ENCODE measurements at places on chromosomes 11 and 22. TPM values are rescaled to one million over a fixed set of nuclear protein-coding genes. Genes with fewer than 3 reads are reported as not detected.

- H3K4me3 ChIP-seq, result no peak overlapping the region
- no peak overlapping the region for H3K27ac ChIP-seq
- H3K36me3 ChIP-seq, result no peaks in the 10 kb centered on the region
- H3K27me3 ChIP-seq, result no peaks in the 10 kb centered on the region
- no peaks in the 10 kb centered on the region for H3K4me1 ChIP-seq
- no peak for DNase-seq
These were observed 579.4 kb downstream of the JRKL start for GRCh38 chr11:96969251-96969650.

GRCh38 chr11:67628710-67629385, 889 bp downstream of the NUDT8 start:
- H3K27me3 ChIP-seq, result no peaks in the 10 kb centered on the region
- H3K4me1 ChIP-seq, result peaks cover 9% of the 10 kb centered on the region
- no peak overlapping the region for H3K27ac ChIP-seq
- DNase-seq, result no peak

- H3K4me1 ChIP-seq, result peaks cover 14% of the 10 kb centered on the region
- H3K27me3 ChIP-seq, result no peaks in the 10 kb centered on the region
- no peak overlapping the region for H3K27ac ChIP-seq
- DNase-seq, result no peak
- H3K4me3 ChIP-seq, result no peak overlapping the region
These were observed 41.9 kb downstream of the MORC2 start for GRCh38 chr22:30926706-30927105.

- H3K36me3 ChIP-seq, result no peaks in the 10 kb centered on the region
- H3K27me3 ChIP-seq, result no peaks in the 10 kb centered on the region
- no peak for DNase-seq
- H3K4me3 ChIP-seq, result peak overlapping the region; percentile 83
- peaks cover 56% of the 10 kb centered on the region for H3K4me1 ChIP-seq
- peak overlapping the region; percentile 92 for H3K27ac ChIP-seq
These were observed 4.0 kb downstream of the STIM1 start for GRCh38 chr11:3859373-3859881.

DNA sequence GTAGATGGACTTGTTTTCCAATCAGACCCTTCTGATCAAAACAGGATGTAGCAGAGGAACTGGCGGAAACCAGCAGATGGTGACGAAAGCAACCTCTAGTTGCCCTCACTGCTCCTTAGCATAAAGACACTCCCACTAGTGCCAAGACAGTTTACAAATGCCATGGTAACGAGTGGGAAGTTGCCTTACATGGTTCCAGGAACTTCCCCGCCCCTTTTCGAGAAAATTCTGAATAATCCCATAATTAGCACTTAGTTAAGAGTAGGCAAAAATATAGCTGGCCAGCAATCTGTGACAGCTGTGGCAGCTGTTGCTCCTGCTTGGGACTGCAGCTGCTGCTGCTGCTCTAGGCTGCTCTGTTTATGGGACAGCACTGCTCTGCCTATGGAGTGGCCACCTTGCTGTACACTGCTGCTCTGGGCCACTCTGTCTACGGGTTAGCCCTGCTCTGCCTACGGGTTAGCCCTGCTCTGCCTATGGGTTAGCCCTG, 33.4 kb upstream of the SORL1 start:
- no peaks in the 10 kb centered on the region for H3K36me3 ChIP-seq
- H3K4me1 ChIP-seq, result peaks cover 36% of the 10 kb centered on the region
- H3K27me3 ChIP-seq, result no peaks in the 10 kb centered on the region
- DNase-seq, result peak; percentile 79
- H3K27ac ChIP-seq, result peak overlapping the region; percentile 48

DNA sequence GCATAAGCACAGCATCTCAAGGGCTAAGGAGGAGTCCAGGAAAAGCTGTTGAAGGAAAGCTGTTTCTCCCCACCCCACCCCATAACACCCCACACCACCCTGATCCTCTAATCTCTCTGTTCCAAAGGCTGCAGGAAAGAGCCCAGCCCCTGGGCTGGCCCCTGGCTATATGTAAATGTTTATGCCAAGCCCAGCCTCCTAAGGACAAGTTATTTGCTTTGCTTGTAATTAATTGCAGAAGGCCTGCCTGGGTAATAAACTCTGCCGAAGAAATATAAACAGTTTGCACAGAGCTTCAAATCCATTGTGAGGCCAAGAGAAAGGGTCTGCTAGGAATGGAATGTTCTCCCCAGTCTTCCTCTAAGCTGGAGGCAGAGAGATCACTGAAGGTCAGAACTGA, 21.2 kb downstream of the ARRB1 start:
- H3K27me3 ChIP-seq, result no peaks in the 10 kb centered on the region
- H3K4me1 ChIP-seq, result peaks cover 16% of the 10 kb centered on the region
- DNase-seq, result no peak
- H3K27ac ChIP-seq, result peak overlapping the region; percentile 58
- H3K4me3 ChIP-seq, result no peak overlapping the region

DNA sequence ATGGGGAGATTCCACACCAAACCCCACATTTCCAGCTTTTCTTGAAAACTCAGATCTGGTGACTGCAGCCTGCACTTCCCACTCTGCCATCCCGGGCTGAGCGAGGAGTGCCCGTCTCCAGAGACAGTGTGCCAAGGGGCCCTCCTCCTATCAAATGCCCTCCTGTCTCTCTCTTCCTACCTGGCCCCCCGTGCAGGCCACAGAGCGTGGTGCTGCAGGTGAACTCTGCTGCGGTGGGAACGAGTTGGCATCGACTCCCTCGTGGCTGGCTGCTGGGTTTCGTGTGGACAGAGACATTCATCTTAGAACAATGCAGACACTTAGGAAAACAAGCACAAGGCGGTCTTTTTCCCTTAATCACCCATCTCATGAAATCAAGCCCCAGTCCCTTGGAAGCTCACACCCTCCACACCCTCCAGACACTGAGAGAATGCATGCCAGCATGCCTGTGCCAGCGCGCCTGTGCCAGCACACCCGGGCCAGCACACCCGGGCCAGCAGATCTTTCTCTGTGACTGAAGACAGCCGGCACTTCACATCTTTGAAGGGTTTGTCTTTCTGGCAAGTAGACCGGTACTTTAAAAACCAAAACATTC, 65.0 kb downstream of the PARVB start:
- H3K36me3 ChIP-seq, result no peaks in the 10 kb centered on the region
- no peak for DNase-seq
- H3K4me1 ChIP-seq, result no peaks in the 10 kb centered on the region
- no peak overlapping the region for H3K4me3 ChIP-seq
- H3K27me3 ChIP-seq, result no peaks in the 10 kb centered on the region

GRCh38 chr22:17501679-17502285, 61.5 kb upstream of the SLC25A18 start:
- H3K36me3 ChIP-seq, result no peaks in the 10 kb centered on the region
- H3K4me3 ChIP-seq, result no peak overlapping the region
- H3K27ac ChIP-seq, result no peak overlapping the region
- no peak for DNase-seq

DNA sequence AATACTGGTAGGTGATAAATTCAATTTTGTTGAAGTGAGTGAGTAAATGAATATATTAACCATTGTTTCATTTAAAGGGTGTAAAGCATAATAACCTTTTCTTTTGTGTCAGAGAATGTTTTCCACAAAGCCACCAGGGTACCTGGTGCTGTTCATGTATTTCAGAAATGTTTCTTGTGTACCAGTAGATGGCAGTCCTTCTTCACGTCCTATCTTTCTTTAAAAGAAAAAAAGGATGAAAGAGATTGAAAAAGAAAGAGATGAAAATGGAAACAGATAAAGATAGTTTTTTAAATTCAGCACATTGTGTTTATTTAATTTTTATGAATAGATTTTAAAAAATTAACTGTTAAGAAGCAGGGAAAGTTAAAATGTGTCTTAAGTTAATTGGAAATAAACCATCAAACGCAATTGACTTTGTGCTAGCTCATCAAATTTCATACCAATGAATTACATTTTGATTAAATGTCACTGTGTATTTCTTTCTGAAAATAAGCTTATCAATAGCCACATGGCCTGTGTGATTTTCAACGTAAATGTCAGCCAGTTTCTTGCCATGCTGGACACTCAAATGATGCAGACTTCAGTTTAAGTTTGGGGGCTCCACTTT, 65.5 kb upstream of the CHORDC1 start:
- no peak overlapping the region for H3K4me3 ChIP-seq
- H3K27me3 ChIP-seq, result no peaks in the 10 kb centered on the region
- H3K4me1 ChIP-seq, result no peaks in the 10 kb centered on the region
- no peak overlapping the region for H3K27ac ChIP-seq
- H3K36me3 ChIP-seq, result no peaks in the 10 kb centered on the region
- no peak for DNase-seq

Gene CLTCL1
- 1.4 TPM for total RNA-seq

Gene AQP11
- total RNA-seq, result 0.27 TPM

Gene SERPIND1
- total RNA-seq, result not detected
